RWPE2 (cell line): ENCODE measurements at places on chromosomes 7 and 10.

GRCh38 chr7:130932088-130932487 is 198.1 kb upstream of the KLF14 start:
- H3K36me3 ChIP-seq = peaks cover 22% of the 10 kb centered on the region
- no peak overlapping the region for H3K27ac ChIP-seq
- peaks cover 15% of the 10 kb centered on the region for H3K4me1 ChIP-seq
- no peaks in the 10 kb centered on the region for H3K27me3 ChIP-seq
- no peak overlapping the region for H3K4me3 ChIP-seq
- no peak for DNase-seq

- no peaks in the 10 kb centered on the region for H3K27me3 ChIP-seq
- DNase-seq = no peak
- H3K4me3 ChIP-seq = no peak overlapping the region
Observed at GRCh38 chr7:148026713-148027112, 563.9 kb upstream of the C7orf33 start.

- H3K4me1 ChIP-seq = no peaks in the 10 kb centered on the region
Observed at GRCh38 chr10:71817831-71818655, 33.0 kb downstream of the PSAP start.

DNA sequence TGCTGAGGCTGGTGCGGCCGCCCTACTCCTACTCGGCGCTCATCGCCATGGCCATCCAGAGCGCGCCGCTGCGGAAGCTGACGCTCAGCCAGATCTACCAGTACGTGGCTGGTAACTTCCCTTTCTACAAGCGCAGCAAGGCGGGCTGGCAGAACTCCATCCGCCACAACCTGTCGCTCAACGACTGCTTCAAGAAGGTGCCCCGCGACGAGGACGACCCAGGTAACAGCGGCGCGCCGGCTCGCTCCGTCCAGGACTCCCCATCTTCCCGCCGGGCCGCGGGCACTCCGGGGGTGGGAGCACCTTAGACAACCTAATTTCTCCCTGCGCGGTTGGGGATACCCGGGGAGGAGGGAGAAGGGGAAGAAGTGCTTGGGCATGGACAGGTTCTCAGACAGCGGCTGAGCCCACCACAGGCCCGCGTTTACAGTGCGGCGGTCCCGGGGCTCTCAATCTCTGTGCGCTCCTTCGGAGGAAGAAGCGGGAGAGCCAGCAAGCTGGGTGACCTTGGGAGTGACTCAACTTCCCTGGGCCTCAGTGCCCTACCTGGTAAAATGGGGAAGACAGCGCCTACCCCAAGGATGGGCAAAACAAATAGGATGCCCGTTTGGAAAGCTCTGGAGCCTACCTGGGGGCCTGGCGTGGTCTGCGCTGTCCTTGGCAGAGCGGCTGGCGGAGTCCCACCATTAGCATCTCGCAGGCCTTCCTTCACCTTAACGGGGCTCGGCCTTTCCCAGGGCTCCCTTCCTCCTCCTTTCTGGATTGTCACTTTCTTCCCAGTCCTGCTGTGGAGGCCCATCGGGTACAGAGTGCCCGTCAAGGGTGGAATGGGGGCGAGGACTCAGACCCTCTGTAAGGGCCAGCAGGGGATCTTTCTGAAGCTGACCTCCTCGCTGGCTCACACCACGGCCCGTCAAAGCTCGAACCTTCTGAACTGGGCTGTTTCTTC is 852 bp downstream of the FOXI2 start:
- no peaks in the 10 kb centered on the region for H3K36me3 ChIP-seq
- peaks cover 63% of the 10 kb centered on the region for H3K27me3 ChIP-seq
- no peak overlapping the region for H3K4me3 ChIP-seq
- H3K27ac ChIP-seq = no peak overlapping the region
- H3K4me1 ChIP-seq = no peaks in the 10 kb centered on the region

DNA sequence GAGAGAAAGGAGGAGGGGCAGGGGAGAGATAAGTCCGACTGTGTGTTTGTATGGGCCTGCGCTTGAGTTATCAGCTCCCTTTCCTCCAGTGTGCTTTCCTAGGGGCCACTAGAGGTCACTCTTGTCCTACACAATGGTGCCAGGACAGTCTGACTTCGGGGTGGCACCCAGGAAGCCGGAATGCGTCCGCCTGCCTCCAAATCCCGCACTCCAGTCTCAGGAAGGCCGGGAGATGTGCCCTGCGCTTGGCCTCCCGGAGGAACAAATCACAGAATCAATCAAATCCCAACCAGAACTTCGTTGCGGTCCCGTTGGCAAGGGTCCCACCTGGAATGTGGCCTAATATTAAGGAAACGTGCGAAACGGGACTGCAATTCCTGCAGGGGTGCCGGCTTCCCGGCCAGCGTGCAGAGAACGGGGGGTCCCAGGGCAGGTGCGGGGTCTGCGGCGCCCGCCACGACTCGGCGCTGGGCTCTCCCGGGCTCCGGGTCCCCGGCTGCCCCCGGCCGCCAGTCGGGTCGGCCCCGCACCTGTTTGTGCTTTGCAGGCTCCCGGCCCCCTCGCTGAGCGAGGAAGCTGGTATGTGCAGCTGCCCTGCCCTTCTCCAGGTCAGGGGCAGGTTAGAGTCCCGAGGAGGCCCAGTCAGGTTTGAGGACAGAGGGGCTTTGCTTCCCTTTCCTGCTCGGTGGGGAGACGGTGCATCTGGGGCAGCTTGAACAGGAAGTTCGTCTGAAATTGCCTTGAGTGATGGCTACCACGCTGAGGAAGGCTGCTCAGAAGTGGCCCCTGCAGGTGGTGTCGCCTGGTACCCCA is 21.0 kb upstream of the HPS1 start:
- H3K4me1 ChIP-seq = no peaks in the 10 kb centered on the region
- H3K27me3 ChIP-seq = peaks cover 4% of the 10 kb centered on the region
- H3K4me3 ChIP-seq = peak overlapping the region; percentile 23
- no peak for DNase-seq
- H3K36me3 ChIP-seq = no peaks in the 10 kb centered on the region
- H3K27ac ChIP-seq = no peak overlapping the region

GRCh38 chr7:25031432-25031831 is 51.5 kb upstream of the OSBPL3 start:
- H3K27ac ChIP-seq = no peak overlapping the region
- no peak for DNase-seq
- H3K4me3 ChIP-seq = no peak overlapping the region
- no peaks in the 10 kb centered on the region for H3K27me3 ChIP-seq
- H3K36me3 ChIP-seq = no peaks in the 10 kb centered on the region
- H3K4me1 ChIP-seq = peaks cover 19% of the 10 kb centered on the region

GRCh38 chr7:91657483-91658071 is 222.9 kb downstream of the MTERF1 start:
- H3K27ac ChIP-seq = peak overlapping the region; percentile 44
- peaks cover 10% of the 10 kb centered on the region for H3K4me1 ChIP-seq
- no peak overlapping the region for H3K4me3 ChIP-seq

DNA sequence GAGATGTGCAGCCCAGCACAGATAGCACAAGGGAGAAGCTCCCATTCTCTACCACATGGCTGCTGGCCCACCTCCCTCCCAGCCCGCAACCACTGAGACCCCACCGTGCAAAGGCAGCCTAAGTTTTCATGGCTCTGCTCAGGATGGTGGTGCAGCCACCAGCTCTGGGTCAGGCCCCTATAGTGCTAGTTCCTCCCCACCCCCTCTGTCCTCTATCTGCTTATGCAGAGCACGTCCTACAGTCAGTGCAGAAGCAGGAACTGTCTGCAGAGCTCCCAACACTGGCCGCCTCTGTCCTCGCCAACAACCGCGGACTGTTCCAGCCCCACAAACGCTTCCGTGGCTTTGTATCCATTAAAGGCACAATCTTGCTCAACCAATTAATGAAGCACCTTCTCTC is 278.9 kb downstream of the GRID1 start:
- H3K4me3 ChIP-seq = no peak overlapping the region
- no peaks in the 10 kb centered on the region for H3K36me3 ChIP-seq
- DNase-seq = no peak
- no peaks in the 10 kb centered on the region for H3K4me1 ChIP-seq

DNA sequence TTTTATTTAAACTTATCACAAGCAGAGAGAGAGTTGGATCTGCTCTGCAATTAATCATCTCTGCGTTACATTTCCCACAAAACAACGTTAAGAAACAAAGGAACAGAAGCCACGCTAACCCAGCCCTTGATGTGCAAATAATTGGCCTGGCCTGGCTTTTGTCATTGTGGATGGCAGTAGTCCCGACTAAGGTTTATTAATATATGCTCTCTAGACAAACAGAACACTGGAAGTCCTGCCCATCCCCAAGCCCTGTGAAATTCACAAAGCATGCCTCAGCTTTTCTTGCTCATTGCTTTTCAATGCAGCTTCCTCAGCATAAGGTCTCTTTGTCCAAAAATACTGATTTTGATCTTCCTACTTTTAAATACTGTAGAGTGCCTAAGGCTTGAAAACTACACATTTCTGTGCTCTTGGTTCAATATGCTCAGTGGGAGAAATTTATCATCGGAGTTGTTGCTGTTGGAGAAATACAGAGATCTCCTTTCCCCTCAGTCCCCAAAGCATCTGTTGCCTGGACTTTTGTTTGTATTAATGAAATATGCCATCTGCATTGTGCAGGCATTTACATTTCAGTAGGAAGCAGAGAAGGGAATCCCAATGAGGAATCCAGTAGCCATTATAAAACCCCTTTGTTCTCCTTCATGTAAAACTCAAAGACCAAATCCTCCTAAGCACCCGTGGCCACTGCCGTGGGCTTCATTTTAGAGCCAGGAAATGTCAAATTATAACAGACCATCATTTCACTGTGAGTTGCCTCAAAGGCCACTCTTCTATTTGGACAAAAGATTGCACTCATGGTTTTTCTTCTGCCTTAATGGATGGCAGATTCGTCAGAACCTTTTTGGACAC is 61.1 kb downstream of the SORCS1 start:
- H3K36me3 ChIP-seq = no peaks in the 10 kb centered on the region
- DNase-seq = no peak
- H3K27ac ChIP-seq = no peak overlapping the region
- no peaks in the 10 kb centered on the region for H3K4me1 ChIP-seq
- no peaks in the 10 kb centered on the region for H3K27me3 ChIP-seq
- no peak overlapping the region for H3K4me3 ChIP-seq

DNA sequence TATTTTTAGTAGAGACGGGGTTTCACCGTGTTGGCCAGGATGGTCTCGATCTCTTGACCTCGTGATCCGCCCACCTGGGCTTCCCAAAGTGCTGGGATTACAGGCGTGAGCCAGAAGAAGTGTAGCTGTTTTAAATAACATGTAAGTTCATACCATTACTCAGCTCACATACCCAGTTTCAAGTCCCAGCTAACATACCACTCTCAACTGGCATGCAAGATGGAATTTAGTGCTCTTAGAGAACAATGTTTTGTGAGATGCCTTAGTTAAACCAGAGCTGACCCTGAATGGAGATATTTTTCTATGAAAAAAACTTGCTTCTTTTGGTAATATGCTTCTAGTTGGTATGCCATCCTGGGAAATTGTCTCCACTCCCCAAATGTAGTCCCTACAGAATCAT is 37.3 kb downstream of the HBP1 start:
- H3K27ac ChIP-seq = no peak overlapping the region
- peaks cover 36% of the 10 kb centered on the region for H3K36me3 ChIP-seq
- H3K4me1 ChIP-seq = no peaks in the 10 kb centered on the region
- H3K4me3 ChIP-seq = no peak overlapping the region
- no peak for DNase-seq

DNA sequence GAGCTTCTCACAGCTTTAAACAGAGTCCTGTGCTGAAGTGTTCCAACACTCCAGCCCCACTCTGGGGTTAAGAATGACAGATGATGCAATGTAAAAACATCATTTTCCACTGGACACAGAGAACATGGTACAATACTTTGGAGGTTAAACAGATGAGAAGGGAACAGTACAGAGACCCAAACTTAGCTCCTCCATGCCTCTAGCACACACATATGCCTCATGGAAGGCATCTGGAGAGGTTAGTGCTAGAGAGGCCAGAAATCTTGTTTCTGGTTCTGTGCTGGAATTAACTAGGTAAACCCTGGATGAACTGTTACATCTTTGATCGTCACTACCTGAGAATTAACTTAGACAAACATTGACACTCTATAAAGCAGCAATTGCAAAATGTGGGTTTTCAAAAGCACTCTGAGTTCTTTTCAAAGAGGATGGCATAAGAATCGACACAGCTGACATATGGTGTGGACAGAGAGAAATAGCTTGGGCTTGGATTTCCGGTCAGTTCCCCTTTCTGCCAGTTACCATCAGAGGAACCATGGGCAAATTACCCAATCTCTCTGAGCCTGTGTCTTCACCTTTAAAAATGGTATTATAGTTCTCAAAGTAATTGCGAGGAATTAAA is 81.9 kb downstream of the KCNMA1 start:
- H3K4me1 ChIP-seq = no peaks in the 10 kb centered on the region
- H3K4me3 ChIP-seq = no peak overlapping the region
- no peak for DNase-seq
- H3K27ac ChIP-seq = no peak overlapping the region

GRCh38 chr10:14665865-14666857 is 108.5 kb downstream of the FAM107B start:
- no peak overlapping the region for H3K27ac ChIP-seq
- H3K36me3 ChIP-seq = no peaks in the 10 kb centered on the region

- no peak overlapping the region for H3K4me3 ChIP-seq
- H3K27ac ChIP-seq = no peak overlapping the region
Observed at GRCh38 chr10:75982611-75983369, 551.4 kb downstream of the LRMDA start.

GRCh38 chr7:45582136-45582749 is 8.1 kb downstream of the ADCY1 start:
- no peak overlapping the region for H3K27ac ChIP-seq
- no peak overlapping the region for H3K4me3 ChIP-seq
- no peaks in the 10 kb centered on the region for H3K36me3 ChIP-seq
- no peak for DNase-seq
- H3K4me1 ChIP-seq = no peaks in the 10 kb centered on the region
